Suprapubic skin (tissue), 4 donors: ENCODE measurements at places on chromosomes 11 and 22. TPM values are rescaled to one million over a fixed set of nuclear protein-coding genes. Genes with fewer than 3 reads are reported as not detected.

The CSF2RB gene
- 3.9 TPM for total RNA-seq

The KDM4D gene
- 2.8 TPM for total RNA-seq

- no peak for DNase-seq
Observed at GRCh38 chr11:108958368-108959104, 293.7 kb downstream of the DDX10 start.

GRCh38 chr11:126861796-126862459, 138.6 kb downstream of the KIRREL3 start:
- DNase-seq: no peak

- DNase-seq: no peak
Observed at GRCh38 chr11:46352063-46352841, 5.0 kb downstream of the DGKZ start.

DNA sequence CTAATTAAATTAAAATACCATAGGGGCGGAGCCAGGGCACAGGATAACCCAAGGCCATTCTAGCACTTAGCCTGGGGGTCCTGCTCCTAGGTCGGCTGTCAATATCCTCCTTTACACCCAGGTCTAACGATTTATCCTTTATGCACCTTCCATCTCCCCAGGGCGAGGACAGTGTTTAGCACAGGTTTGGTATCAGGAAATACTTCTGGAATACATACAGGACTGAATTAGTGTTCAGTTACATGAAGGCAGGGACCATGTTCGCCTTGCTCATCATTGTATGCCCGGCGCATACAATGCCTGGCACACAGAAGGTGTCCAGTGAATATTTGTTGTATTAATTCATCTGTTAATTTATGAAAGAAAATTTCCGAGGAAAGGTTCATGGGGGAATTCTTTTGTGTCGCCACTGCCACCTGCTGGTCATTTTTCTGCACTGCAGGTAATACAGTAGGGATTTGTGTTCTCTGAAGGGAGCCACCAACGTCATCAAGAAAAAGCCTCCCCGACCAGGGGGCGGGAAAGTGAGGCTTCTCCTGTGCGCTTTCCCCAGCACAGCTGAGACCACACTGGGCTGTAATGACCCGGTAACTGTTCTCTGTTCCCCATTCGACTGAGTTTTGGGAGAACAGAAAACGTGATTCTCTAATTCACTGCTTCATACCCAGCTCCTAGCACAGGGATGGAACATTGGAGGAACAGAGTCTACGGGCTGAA, 68.7 kb upstream of the ASPHD2 start:
- peak; percentile 69 for DNase-seq

DNA sequence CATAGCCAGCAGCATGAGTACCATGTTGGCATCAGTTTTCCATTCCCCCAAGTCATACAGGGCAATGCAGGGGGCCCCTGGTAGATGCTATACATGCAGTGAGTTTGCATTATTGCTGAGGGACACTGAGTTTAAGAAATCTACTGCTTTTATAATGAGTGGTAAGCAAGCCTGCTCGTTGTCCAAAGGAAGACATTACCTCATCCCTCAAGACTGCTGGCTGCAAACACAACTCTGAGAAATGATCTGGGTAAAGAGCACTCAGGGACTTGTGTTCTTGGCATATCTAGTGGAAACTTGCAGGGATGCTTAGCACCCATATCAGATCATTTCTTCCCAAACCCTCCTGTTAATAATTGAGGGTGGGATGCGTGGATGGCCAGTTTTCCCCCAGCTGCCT, 77.9 kb downstream of the CWC15 start:
- DNase-seq: no peak

- DNase-seq: no peak
Observed at GRCh38 chr11:68541991-68542390, 81.4 kb downstream of the PPP6R3 start.
